ENCODE measurements at places on chromosomes 5 and 9.
A peak's percentile ranks its signal among the peaks of the same experiment; 100 is the strongest.

GRCh38 chr9:7246917-7247522, 489.2 kb downstream of the KDM4C start:
- no peak for DNase-seq

DNA sequence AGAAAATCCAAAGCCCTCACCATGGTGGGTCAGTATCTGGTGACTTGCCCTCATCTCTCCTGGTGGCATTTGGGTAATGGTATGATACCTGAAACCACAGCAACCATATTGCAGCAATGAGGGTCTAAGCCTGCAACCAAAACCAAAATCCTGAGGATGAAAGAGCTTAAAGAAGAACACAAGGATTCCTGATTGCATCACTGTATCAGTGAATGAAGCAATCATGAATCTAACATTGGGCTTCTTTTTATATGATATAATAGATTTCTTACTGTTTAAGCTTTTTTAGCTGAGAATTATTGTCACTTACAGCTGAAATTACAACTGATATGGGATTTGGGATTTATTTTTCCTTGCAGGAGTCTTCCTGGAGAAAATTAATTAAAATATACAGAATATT, 269.9 kb downstream of the MEF2C start:
- DNase-seq = no peak

- DNase-seq = peak; percentile 69
Measured at GRCh38 chr5:172407241-172407691, 47.1 kb downstream of the SH3PXD2B start.

DNA sequence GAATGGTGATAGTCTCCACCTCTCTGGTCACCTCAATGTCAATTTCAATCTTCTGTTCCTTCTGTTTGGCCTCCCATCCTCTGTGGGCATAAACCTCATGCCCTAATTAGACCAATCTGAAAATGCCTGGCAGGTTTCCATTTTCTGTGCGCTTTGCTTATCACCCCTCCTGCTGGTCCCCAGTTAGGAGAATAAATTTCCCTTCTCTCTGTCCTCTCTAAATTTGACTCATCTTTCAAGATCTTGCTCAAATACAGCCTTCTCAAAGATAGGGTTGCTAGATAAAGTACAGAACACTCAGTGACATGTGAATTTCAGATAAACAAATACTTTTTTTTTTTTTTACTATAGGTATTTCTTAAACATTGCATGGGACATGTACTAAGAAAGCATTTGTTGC, 69.4 kb upstream of the CD180 start:
- no peak for DNase-seq

GRCh38 chr5:133123297-133123696, 71.5 kb downstream of the HSPA4 start:
- peak; percentile 20 for DNase-seq

GRCh38 chr9:133657120-133657661, 21.0 kb downstream of the DBH start:
- DNase-seq = no peak

- no peak for DNase-seq
Measured at GRCh38 chr9:88803546-88804253, 187.6 kb upstream of the S1PR3 start.

- DNase-seq = peak; percentile 49
Measured at GRCh38 chr9:16318516-16319060, 551.9 kb downstream of the BNC2 start.

DNA sequence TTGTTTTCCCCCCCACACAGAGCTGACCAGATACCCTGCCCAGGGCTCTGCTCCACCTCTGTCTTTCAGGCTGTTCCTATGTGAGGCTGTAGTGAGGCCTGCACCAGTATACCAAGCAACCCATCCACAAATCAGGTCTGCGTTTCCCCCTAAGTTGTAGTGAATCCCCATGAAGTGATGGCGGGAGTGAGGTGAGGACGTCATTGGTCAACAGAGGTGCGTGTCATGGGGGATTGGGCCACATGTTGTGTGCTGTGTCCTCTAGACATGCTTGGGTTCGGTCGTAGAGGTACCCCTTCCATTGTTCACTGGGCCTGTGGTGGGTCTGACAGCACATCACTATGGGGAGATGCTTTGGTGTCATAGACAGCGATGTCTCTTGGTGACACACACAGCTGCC, 184.6 kb downstream of the CACNA1B start:
- DNase-seq = peak; percentile 37

DNA sequence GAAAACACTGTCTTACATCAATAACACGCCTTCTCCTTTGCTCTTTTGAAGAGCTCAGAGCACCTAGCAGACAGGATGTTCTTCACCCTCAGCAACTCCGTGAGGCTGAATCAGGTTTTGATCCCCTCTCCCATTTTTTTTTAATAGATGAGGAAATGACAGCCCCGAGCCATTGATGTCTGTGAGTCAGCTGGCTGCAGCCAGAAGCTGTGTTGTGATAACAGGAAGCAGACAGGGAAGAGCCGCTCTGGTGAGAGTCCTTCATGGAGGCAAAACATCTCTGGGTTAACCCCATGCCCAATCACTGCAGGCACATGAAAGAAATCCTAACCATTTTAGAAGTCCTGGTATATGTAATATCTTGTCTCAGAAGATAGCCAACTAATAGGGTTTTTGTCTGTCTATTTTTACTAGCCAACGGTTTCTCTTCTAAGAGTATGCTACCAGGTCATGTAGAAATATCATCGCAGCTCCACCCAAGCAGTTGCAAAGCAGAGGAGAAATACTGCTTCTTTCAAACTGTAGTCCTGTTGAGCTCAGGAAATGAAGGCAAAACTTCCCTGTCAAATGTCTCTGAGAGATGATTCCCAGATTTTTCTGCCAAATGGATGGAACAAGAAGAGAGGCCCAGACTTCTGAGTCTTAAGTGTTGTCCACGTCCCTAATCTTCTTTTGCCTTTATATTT, 568.9 kb downstream of the CCDC171 start:
- no peak for DNase-seq

DNA sequence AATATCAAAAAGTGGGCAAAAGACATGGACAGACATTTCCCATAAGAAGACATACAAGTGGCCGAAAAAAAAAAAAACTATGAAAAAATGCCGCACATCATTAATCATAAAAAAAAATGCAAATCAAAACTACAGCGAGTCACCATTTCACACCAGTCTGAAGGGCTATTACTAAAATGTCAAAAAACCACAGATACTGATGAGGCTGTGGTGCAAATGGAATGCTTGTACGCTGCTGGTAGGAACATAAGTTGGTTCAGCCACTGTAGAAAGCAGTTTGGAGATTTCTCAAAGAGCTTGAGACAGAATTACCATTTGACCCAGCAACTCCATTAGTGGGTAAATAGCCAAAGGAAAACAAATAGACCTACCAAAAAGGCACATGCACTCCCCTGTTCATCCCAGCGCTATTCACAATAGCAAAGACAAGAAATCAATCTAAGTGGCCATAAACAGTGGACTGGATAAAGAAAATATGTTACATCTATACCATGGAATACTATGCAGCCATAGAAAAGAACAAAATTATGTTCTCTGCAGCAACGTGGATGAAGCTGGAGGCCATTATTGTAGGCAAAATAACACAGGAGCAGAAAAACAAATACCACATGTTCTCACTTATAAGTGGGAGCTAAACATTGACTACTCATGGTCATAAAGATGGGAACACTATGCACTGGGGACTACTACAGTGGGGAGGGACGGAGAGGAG, 110.6 kb upstream of the BOD1 start:
- no peak for DNase-seq

GRCh38 chr5:179112469-179113142, 52.4 kb downstream of the ZNF354C start:
- no peak for DNase-seq

GRCh38 chr9:84207491-84207951, 133.0 kb downstream of the SLC28A3 start:
- DNase-seq = no peak
